Activated T-cell treated with anti-CD3 and anti-CD28 coated beads for 4 hours (primary cell): ENCODE measurements at places on chromosomes 5 and 9.

GRCh38 chr9:126550891-126551351 is 62.8 kb upstream of the LMX1B start:
- no peak for DNase-seq

DNA sequence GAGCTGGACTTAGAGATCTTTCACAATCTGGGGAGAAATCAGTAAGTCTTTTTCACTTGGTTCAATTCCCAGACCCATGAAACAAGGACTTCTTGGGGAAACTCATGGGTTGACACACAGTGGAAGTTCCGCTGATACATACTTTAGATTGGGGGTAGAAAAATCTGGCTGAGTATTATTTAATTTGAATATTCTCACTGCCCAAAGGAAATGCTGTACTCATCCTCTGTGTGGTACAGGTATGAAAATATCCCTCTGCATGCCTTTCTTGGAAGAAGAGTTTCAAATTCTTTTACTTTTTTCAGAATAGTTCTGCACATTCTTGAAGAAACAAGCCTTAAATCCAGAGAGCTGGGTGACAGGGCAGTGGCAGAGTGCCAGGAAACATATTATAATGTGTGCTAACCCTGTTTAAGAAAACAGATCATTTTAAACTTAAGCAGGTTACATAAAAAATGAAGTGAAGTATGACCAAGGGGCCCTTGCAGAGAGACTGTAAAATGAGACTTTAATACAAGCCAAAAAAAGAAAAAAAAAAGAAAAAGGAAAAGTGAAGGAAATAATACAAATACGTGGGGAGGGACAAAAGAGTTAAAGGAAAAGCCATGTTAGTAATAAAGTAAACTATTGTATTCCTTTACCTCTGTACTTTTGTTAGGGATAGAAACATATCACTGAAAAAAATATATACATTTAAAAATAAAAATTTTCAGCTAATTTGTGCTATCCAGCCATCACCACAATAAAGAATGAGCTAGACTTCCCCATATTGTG is 173.4 kb upstream of the NR3C1 start:
- no peak for DNase-seq

GRCh38 chr5:111869681-111870080 is 112.7 kb upstream of the NREP start:
- no peak for DNase-seq

GRCh38 chr9:137763271-137763955 is 114.2 kb upstream of the CACNA1B start:
- DNase-seq = no peak

DNA sequence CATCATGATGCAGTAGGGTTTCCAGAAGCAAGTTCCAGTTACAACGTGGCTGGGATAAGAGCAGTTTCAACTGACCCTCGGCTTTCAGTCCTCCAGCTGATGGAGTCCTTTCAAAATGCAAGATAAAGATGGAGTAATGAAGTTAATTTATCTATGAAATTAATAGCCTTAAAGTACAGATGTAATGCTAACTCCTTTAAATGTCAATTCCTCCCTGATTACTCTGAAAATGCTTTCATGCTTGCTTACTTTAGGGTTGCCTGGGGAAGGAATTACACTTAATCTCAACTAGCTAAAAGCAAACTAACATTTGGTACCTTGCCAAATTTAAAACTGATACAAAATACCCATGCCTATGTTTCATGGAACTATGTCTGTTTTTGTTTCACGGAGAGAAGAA is 178.4 kb downstream of the KIAA0825 start:
- DNase-seq = no peak

- DNase-seq = no peak
Observed at GRCh38 chr9:110623462-110624025, 44.0 kb upstream of the SVEP1 start.

GRCh38 chr5:168885324-168886120 is 306.4 kb upstream of the PANK3 start:
- DNase-seq = no peak

DNA sequence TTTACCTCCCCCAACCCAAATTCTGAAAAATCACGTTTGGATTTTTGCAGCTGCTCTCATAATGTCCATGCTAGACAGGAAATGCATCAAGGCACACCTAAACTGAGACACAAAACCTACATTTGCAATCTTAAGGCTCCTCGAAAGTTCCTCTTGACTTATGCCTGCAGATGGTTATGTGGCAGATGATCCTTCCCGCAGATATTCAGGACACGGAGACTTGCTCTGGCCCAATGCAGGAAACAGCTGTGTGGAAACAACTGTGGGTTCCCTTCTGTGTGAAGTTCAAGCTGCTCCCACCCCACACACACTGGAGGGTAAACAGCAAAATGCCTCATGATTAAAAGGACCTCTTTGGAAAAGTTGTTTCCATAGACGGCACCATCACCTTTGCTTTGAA is 253.8 kb downstream of the EBF1 start:
- no peak for DNase-seq

GRCh38 chr9:125437771-125438221 is 176.2 kb downstream of the GAPVD1 start:
- no peak for DNase-seq

- DNase-seq = no peak
Observed at GRCh38 chr9:123796094-123796493, 133.8 kb downstream of the DENND1A start.

DNA sequence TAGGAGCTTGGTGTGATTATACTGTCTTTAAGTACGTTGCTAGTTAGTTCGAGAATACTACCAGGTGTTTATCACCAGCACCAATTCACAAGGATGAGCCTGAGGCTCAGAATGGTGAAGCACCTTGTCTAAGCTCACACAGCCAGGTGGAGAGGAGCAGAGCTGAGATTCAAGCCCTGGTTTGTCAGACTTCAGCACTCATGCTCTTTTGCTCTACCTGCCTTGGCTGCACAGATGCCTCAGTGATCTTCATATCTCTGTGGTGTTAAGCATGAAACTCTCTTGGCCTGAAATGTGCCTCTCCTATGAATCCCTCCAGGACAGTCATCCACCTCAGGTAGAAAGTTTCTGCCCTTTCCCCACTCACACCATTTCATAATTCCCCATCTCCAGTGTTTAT is 12.2 kb downstream of the CAMK4 start:
- no peak for DNase-seq

- DNase-seq = no peak
Observed at GRCh38 chr9:32989660-32990059, 11.8 kb downstream of the APTX start.

DNA sequence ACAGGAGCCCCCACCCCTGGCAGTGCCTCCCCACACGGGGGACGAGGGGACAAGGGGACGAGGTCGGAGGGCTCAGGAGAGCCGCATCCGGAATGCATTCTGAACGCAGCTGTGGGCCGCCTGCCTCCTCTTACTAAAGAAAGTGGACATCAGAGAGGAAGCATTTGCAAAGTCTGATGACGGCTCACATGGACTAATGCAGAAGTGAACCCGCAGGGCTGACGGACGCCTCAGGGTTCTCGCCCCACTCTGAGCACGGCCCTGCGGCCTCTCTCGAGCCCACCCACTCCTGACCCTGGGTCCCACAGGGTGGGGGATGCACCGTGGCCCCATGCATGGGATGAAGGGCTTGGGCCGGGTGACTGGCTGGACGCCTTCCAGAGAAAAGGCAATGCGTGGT is 5.9 kb downstream of the LPCAT1 start:
- DNase-seq = no peak

GRCh38 chr9:110197330-110198187 is 10.4 kb downstream of the C9orf152 start:
- no peak for DNase-seq

- DNase-seq = no peak
Observed at GRCh38 chr5:103234239-103234975, 24.2 kb upstream of the MACIR start.

DNA sequence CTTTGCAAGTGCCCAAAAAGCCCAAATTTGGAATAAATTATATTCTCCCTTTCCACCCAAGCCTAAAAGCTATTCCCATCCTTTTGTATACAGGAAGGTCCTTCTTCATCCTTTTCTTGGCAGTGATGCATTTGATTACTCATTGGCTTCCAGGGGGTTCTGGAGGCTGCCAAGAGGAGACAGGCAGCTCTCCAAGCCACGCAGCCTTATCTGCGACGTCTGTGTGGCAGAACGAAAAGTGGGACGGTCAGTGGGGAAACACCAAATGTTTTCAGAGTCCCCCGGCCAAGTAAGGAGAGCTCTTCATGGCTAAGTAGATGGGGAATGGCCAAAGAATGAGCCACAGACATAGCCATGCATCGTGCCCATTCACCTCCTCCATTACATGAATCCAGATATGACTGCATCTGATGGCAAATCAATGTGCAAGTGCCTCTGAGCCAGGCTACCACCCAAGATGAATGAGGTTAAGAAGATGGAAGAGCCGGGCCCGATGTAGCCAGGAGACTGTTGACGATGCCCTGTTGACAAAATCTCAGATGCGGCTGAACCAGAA is 12.1 kb downstream of the ADAM19 start:
- no peak for DNase-seq

DNA sequence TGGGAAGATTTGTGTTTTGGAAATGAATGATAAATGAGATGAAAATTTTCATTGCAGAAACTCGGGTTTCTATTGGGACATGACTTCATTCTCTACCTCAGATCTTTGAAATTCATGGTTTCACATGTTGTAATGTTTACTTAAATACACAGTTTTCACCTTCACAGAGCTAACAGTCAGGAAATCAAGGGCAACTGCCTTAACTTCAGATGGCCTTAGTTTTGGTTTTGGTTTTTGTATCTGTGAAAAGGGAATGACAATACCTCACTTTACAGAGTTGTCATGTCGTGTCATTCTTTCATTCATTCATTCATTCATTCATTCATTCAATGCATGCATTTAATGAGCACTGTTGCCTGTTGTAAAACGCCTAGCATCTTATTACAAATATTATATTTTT is 41.9 kb downstream of the NIM1K start:
- no peak for DNase-seq

- no peak for DNase-seq
Observed at GRCh38 chr5:50759526-50760270, 93.3 kb downstream of the PARP8 start.

DNA sequence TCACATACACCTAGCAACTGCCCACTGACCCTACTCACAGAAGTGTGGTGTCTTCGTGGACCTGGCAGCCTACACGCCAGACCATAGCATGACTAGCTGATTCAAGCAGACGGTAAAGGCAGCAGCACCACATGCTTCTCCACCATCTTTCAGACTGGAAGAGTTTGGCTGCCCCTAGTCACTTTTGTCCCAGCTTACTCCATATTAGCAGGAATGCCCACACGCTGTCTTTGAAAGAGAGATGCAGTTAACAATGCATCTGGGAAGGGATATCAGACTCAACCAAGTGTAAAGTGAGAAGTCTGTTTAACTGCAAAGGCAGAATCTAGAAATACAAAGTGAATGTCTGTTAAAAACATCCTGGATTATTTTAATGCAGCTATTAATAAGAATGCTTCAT is 177.2 kb upstream of the GNA14 start:
- no peak for DNase-seq

DNA sequence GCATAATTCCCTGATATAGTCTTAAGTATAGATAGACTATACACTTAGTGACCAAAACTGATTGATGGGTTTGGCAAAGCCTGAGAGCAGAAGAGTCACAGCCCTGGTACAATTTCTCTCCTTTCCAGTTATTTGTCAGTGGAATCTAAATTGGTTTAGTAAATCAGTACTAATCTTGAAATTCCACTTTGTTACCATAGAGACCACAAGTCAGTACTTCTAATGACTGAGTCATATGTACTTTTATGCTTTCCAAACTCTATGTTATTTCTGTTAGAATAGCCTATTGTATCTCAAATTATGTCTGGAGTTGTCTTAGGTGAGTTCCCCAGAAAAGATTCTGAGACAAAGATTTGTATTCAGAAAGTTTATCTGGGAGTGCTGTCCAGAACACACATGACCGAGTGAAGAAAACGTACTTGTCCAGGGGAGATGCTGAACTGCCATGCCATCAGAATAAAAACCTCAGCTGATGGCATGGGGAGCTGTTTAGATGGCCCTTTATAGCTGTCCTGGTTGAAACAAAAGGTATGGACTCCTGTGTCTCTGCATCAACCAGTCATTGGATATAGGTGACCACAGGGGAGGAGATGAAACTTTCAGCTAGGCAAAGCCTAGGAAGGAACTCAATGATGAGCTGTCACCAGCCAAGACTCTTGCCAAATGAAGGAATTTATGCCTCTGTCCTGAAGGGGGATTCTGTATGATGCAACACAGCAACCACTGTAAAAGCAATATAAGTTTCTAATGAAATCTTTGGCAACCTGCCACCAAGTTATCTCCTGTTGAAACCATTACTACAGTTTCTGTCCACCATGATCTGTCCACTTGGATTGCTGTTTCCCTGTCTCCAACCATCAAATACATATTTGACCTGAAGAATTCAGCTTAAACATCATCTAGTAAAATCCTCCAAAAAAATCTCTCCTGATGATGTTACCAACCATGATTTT is 18.0 kb upstream of the SMC2 start:
- no peak for DNase-seq

GRCh38 chr5:127351418-127351817 is 60.8 kb downstream of the MEGF10 start:
- DNase-seq = no peak

GRCh38 chr9:105297442-105298075 is 53.1 kb downstream of the SLC44A1 start:
- no peak for DNase-seq

DNA sequence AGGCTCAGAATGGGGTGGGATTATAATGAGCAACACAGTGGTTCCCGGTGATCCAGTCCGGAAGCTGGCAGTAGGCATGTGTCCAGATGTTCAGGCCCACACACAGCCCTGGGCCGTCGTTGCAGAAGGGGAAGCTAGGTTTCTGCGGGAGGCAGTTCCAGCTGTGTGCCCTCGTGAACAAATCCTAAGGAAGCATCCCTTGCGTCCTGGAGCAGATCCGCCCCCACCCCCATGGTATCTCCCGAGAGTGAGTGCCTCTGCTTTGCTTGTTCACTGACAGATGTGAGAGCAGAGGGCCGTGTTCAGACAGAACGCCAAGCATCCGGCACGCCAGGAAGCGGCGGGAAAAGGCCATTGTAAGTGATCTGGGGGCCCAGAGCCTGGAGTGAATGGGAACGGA is 104.8 kb downstream of the PDE6A start:
- no peak for DNase-seq

DNA sequence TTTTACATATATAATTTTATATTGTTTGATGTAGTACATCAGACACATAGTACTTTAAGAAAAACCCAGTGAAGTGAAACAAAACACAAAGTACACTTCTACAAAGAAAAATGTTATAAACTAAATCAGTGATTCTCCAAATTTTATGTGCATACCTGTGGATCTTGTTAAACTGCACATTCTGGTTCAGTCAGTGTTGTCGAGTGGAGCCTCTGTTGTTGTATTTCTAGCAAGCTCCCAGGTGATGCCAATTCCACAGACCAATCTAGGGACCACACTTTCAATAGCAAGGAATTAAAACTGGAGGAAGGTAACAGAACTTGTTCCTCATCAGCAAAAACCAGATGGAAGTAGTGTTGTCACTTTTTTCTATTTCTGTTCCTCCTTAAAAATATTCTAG is 183.8 kb upstream of the CD180 start:
- no peak for DNase-seq
